ENCODE measurements at places on chromosomes 2 and 18.

DNA sequence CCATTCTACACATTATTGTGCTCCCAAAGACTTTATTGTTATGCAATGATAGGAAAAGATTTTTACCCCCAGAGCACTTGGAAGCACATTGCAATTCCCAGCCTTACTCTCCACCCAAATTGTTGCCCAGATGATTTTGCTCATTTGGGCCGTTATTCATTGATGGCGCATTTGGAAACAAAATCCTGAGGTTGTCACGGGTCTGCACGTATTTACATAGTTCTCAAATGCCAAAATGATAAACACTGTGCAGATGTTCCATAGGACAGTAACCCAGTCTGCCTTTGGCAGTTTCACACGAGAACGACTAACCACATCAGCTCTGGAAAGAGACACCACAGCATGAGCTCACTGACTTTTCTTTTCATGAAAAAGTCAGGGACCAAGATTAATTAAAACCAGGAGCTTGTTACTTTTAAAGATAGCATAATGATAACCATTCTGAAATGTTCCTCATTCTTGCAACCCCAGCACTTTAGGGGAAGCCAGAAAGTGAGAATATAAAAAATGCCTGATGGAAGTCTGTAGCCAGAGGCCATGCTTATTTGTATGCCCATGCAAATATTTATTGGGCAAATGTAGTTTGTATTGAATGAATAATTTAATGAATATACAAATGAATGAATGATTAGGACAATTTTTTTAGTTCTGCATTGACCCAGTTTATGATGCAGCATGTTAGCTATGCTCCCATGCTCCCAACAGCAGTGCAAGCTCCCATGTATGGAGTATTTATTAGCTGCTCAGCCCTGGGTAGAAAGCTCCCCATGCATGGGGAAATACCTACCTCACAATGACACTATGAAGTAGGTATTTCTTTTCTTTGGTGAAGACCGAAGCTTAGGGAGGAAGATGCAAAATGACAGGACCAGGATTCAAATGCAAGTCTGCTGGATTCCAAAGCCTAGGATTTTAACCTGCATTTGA is 84.6 kb downstream of the MAIP1 start:
- DNase-seq: no peak

GRCh38 chr2:25570161-25570845 is 103.1 kb downstream of the DTNB start:
- no peak for DNase-seq

- DNase-seq: no peak
Measured at GRCh38 chr2:206531996-206532543, 88.7 kb downstream of the ADAM23 start.

- DNase-seq: no peak
Measured at GRCh38 chr2:230796280-230796862, 68.4 kb upstream of the ITM2C start.

DNA sequence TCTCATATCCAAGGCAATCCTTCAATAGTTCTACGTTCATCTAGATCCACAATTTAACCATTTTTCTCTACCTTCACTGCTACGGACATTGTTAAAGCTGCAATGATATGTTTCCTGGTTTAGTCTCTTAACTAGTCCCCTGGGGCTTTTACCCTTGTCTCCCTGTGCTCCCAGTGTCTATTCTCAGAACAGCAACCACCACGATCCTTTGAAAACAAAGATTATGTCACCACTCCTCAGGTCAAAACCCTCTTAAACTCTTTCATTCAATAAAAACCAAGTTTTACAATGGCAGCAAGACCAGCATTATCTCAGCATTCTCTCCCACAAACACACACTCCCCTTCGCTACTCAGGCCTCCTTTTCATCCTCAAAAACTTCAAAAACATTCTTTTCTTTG is 298.2 kb upstream of the CHST9 start:
- DNase-seq: no peak

DNA sequence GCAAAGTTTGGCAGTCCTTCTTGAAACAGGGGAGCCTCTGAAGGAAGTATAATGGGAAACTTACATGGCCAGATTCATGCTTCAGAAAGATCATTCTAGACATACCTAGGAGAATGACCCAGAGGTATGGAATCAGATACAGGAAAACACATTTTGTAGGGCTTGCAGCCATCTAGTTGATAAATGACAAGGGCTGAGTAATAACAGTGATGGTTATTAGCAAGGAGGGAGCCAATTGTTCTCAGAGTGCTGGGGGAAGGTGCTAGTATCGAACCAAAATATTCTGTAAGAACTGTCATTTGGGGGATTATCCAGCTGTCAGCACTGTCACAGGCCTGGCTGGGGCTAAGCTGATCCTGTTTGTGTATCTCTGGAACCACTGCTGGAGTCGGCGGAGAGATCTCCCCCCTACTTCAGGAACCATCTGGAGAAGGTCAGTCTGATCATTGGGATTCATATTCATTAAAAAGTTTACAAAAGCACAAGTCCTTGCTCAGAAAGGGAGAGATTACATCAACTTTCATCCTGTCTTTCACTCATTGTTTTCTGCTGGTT is 113.8 kb upstream of the THSD7B start:
- no peak for DNase-seq

DNA sequence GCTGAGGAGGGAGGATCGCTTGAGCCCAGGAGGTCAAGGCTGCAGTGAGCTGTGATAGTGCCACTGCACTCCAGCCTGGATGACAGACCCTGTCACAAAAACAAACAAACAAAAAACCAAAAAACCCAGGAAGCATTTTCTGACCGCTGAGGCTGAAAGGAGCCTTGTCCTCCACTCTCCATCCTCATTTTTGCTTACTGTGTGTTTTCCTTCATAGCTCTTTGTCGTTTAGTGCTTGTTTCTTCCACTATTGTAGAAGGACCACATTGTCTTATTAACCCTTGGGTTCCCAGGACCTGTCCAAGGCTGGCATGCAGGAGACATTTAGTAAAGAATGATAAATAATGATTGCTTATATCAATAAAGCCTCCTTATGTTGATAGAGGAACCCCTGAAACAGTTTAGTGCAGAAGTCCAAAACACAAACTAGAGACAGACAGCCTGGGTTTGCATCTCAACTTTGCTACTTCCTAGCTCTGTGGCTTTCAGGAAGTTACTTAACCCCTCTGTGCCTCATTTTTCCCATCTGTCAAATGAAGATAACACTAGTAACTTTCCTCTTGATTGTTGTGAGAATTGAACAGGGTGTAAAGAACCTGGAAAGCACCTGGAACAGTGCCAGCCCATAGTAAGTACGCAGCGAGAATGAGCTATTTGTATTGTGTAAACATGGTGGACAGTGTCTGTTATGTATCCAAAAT is 126.0 kb downstream of the LPIN1 start:
- peak; percentile 9 for DNase-seq

All from activated CD4-positive, alpha-beta T cell treated with anti-CD3 and anti-CD28 coated beads for 4 hours (primary cell).